ENCODE measurements at places on chromosomes 11 and 22.
A peak's percentile ranks its signal among the peaks of the same experiment; 100 is the strongest.

DNA sequence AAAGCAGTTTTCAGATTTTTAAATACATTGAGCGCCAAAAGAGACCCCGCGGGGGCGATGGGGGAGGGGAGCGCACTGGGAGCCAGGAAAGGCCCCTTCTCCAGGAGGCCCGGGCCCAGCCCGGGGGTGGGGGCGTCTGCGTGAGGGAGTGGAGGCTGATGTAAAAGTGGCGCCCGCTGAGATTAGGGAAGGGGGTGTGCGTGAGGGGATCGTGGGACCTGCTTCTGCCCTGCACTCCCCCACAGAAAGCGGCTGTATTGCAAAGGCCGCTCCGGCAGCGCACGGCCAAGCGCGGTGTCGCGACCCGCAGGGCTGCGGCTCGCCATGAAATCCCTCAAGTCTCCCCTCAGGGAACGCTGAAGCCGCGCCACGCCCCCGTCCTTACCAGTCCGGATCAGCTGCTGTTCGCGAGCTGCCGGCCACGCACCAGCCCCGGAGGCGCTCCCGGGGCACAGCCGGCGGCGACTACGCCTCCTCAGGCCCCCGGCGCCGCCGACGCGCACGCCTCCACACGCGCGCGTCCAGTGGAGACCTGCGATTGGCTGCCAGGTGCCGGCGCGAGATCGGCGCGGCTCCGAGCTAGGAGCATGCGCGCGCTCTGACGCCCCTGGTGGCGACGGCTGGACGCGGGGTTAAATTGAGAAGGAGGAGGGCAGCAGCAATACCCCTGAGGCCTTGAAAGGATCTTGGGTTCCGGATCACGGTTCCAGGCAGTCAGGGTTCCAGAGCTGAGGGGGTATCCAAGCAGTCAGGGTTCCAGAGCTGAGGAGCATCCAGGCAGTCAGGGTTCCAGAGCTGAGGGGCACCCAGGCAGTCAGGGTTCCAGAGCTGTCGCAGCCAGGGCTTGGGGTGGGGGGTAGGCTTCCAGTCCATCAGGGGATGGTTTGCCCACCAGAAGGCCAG, at the start of gene ZNF280B:
Gene ZNF280B, minus strand, starts transcription at position 469 of the 903 bp plus-strand sequence. CDS start 19,344 bp downstream, outside the sequence.
- DNase-seq: no peak

GRCh38 chr11:79482800-79483199, 42.0 kb upstream of the TENM4 start:
- no peak for DNase-seq

GRCh38 chr11:134258577-134258976, 5.2 kb downstream of the ACAD8 start:
- DNase-seq: no peak

GRCh38 chr11:44634401-44635281, 69.2 kb downstream of the CD82 start:
- DNase-seq: no peak

DNA sequence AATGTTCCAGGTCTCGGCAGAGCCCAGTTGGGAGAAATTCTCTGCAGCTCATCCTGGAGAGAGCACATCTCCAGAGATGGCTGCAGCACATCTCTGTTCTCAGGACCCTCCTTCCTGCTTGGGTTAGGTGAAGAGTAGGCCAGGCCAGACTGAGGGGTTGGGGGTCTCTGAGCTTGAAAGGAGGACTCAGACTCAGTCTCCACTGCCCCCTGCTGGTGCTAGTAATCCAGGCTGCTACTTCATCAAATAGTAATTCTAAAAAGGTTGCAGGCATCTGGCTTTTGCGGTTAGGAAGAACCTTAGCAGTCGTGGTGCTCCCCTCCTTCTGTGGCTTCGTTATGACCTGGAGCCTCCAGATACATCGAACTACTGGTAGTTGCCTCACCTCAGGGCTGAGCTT, 9.7 kb downstream of the TUB start:
- no peak for DNase-seq

DNA sequence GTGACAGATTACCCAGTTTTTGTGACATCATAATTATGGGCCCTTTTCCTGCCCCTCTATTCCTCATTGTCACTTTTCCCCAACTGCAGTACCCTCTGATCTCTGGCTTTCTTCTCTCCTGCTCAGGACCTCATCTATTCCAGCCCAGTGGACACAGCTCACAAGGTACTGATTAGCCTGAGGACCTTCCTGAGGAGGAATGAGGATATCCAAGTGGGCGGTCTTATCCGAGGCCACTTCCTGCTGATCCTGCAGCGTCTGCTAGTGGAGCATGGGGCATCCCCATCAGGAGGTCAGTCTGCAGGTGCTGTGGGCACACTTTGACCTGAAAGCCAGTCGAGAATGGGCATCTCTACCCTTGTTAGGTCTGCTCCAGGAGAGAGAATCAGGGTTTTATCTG, 24.5 kb upstream of the CCDC134 start:
- DNase-seq: no peak

DNA sequence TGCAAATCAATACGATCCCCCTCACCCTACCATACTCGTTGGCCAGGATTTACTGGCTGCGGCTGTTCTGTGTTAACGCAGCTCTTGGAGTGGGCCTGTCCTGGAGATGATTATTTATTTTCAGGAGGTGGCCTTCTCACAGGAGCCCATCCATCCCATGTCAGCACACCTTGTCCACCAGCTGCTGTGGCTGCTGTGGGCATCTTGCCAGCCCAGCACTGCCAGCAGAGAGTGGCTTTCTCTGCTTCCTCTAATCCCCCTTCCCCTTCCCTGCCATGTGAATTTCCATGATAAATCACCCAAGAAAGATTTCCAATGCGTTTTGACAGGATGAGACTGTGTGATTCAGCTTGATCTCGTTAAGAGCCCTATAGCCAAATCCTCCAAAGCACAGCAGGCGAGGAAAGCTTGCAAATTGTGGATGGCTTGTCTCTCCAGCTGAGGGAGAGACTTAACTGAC, 309.1 kb upstream of the C11orf87 start:
- no peak for DNase-seq

DNA sequence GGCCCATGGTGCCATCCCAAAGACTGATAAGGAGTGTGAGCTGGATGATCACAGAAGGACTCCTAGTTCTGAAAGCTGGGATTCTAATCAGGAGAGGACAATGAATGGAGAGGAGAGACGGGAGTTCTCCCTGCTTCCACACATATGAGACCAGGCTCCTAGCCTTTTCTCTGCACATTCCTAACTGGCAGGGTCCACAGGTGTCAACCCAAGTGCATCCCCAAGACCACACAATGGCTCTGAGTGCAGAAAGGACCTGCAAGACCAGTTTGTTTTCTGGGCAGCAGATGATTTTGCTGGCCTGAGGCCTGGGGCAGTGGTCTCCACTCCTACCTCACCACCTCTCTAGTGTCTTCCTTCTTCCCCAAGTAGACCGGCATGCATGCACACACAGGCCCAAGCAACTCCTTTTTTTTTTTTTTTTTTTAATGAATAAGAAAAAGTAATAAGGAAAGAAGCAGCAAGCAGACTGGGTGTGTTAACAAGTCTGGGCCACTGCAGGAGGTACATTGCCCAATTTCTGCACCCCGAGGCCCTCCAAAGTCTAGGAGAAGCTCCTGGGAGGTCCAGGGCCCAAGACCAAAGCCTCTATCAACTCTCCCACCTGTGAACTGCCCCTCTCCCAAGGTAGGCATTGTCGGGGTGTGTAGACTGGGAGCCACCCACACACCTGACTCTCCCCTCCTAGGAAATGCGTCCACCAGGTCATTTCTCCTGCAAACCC, 1.2 kb upstream of the TSKU start:
- no peak for DNase-seq

DNA sequence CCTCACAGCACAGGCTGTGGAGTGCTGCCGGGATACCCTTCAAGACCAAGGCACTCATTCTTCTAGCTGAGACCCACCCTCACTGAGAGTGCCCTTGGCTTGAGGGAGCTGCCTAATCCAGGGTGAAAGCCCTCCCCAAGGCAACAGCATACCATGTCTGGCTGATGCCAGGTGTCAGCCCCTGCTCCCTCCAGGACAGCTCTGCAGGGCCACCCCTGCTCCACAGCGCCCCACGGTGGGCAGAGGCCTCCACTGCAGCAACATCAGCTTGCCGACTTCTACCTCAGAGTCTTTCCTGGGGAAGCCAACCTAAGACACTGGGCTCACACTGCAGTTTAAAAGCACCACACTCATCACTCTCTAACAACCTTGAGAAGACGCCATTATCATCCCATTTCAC, 29.0 kb downstream of the TTLL1 start:
- DNase-seq: peak; percentile 20

GRCh38 chr11:11422411-11423128, 69.5 kb upstream of the CSNK2A3 start:
- DNase-seq: no peak

DNA sequence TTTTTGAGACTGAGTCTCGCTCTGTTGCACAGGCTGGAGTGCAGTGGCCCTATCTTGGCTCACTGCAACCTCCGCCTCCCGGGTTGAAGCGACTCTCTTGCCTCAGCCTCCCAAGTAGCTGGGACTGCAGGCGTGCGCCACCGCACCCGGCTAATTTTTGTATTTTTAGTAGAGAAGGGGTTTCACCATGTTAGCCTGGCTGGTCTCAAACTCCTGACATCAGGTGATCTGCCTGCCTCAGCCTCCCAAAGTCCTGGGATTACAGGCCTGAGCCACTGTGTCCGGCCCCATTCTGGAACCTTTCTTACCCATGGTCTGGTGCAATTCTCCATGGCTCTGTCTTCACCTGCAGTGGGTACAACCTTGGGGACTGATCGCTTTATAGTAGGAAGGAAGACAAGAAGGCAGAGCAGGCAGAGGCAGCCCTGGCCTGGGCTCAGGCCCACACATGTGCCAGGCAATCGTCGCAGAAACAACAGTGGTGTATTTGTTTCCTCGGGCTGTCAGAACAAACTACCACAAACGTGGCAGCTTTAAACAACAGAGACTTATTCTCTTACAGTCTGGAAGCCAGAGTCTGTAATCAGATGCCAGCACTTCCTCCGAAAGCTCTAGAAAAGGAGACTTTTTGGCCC, 4.0 kb upstream of the PTGDR2 start:
- no peak for DNase-seq

GRCh38 chr11:132448334-132448995, 1078.0 kb downstream of the NTM start:
- DNase-seq: no peak

DNA sequence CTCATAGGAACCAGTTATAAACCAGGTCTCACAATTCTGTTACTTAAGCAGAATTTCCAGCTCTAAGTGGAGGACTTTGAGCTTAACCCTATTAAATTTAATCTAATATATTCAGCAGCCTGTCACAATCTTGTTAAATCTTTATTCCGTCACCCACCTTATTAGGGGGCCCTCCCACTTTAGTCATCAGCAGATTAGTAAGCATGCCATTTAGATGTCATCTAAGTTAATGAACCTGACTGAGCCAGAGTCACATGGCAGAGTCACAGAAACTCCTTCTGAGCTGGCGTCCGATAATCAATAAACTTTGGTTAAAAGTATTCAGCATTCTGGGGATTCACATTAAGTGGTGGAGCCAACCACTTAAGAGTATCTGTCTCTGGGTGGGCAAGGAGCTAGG, 35.1 kb downstream of the TTC12 start:
- no peak for DNase-seq

GRCh38 chr11:62709247-62710000, 1.9 kb downstream of the GNG3 start:
- DNase-seq: peak; percentile 98

GRCh38 chr11:37317803-37318202, 719.8 kb upstream of the RAG2 start:
- DNase-seq: no peak

- no peak for DNase-seq
Observed at GRCh38 chr11:47603295-47603694, 9.1 kb upstream of the C1QTNF4 start.

DNA sequence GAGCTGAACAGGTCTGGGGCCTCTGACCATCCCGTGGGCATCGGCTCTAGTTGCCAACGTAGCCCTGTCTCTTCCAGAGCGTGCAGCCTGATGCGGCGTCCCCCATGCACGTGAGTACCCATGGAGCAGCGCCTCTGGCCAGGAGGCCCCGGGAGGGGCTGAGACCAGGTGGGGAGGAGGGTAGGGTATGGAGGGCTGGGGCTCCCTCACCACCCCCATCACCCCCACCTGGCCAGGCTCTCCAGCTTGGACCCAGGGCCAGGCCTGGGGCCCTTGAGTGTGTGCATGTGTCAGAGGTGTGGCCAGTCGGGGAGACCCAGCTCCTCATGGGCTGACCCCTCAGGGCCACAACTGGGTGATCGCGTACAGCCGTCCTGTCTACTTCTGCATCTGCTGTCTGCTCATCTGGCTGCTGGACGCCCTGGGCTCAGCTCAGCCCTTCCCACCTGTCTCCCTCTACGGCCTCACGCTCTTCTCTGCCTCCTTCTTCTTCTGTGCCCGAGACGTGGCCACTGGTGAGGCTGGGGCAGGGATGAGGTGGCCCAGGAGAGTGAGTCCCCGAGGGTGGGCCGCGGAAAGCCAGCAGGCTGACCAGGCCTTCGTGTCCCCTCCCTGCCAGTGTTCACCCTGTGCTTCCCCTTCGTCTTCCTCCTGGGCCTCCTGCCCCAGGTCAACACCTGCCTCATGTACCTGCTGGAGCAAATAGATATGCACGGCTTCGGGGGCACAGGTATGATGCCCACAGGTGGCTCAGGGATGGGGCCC, 8.5 kb downstream of the PCNX3 start:
- DNase-seq: no peak

- DNase-seq: no peak
Observed at GRCh38 chr11:64253481-64253880, 2.2 kb downstream of the PLCB3 start.

DNA sequence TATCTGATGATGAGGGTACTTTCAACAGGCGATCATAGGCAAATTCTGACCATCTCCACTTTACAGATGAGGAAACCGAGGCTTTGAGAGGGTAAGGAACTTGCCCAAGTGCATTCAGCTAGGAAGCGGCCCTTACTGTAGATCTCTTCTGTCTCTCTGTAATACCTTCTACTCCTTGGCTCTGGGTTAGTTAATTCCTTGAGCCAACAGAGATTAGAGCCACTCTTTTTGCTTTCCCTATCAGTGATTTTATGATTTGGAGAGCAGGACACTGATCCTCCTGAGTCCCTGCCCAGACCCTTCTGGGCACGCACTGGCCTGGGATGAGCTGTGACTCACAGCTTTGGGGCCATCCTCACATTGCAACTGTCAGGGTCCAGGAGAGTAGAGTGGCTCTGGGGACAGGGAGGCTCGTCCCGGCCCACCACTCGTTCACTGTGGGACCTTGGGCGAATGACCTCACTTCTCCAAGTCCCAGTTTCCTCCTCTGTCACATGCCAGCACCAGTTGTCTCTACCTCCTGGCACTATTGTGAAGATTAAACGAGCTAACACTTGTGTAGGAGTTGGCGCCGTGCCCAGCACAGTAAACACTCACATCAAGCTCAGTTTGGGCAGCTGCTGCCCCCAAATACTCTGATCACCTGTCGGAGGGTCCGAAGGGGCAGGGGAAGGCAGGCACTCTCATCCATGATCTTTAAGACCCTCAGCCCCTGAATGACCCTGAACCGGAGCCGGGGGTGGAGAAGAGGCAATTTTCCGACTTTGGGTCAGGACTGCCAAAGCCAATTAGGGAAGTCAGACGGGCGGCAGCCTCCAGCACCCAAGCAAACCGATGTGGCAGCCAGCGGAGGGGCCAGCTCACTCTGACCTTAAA, 235.0 kb downstream of the MIAT start:
- no peak for DNase-seq

Data from tibial nerve (tissue), 4 donors.